ENCODE measurements at places on chromosomes 1 and 21. TPM values are rescaled to one million over a fixed set of nuclear protein-coding genes. Genes with fewer than 3 reads are reported as not detected.

GRCh38 chr21:43879348-43880110 lies 14.5 kb downstream of the AGPAT3 start:
- no peak overlapping the region for H3K4me3 ChIP-seq
- H3K4me1 ChIP-seq: peaks cover 60% of the 10 kb centered on the region
- no peaks in the 10 kb centered on the region for H3K27me3 ChIP-seq
- H3K27ac ChIP-seq: peak overlapping the region; percentile 45

DNA sequence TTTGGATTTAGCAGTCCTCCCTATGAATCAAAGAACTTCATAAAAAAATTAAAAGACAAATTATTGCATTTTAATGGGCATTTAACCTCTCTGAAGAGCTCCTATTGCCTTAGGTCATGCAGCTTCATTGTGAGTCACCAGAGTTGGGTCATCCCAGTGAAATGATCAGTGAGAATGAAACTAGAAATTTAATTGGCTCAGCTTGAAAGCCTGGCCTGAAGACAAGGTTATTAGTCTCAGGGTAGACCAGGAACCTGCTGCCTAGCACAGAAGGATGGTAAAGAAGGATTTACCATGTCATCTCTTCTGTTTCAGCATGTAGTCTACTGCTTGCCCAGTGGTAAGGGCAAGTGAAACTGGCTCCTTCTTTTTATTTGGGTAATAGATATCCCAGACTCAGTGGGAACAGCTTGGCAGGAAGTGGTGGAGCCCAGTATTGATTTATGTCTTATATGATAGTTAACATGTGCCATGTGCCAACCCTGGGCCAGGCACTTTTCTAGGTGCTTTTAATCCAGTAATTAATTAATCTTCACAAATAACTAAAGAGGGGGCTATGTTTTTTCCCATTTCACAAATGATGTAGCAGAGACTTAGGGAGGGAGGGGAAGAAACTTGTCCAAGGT lies 23.6 kb downstream of the LAMC2 start:
- no peaks in the 10 kb centered on the region for H3K36me3 ChIP-seq
- H3K4me1 ChIP-seq: peaks cover 4% of the 10 kb centered on the region
- H3K27ac ChIP-seq: no peak overlapping the region

DNA sequence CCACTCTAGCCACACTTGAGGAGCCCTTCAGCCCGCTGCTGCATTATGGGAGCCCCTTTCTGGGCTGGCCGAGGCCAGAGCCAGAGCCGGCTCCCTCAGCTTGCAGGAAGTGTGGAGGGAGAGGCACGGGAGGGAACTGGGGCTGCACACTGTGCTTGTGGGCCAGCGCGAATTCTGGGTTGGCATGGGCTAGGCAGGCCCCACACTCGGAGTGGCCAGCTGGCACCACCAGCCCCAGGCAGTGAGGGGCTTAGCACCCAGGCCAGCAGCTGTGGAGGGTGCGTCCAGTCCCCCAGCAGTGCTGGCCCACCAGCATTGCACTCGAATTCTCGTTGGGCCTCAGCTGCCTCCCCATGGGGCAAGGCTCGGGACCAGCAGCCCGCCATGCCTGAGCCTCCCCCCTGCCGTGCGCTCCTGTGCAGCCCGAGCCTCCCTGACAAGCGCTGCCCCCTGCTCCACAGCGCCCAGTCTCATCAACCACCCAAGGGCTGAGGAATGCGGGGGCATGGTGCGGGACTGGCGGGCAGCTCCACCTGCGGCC lies 785.9 kb upstream of the TPTE start:
- no peak overlapping the region for H3K27ac ChIP-seq
- no peaks in the 10 kb centered on the region for H3K4me1 ChIP-seq
- no peaks in the 10 kb centered on the region for H3K36me3 ChIP-seq
- H3K27me3 ChIP-seq: no peaks in the 10 kb centered on the region

DNA sequence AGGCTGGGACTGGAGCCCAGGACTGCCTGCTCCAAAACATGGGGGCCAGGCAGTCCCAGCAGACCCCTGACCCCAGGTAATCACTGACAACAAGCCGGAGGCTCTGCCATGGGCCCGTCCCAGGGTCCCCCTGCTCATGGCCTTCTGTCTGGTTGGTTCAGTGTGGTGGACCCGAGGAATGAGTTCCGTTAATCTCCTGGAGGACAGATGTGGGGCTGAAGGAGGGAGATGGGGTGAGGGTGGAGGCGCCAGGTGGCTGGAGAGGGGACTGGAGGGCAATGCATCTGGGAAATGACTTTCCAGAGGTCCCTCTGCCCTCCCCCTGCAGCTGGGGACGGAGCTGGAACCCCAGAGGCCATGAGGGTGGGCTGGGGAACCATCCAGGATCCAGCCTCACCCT lies 103.2 kb downstream of the EBNA1BP2 start:
- no peak for DNase-seq
- no peaks in the 10 kb centered on the region for H3K27me3 ChIP-seq
- H3K36me3 ChIP-seq: no peaks in the 10 kb centered on the region
- H3K4me3 ChIP-seq: no peak overlapping the region

DNA sequence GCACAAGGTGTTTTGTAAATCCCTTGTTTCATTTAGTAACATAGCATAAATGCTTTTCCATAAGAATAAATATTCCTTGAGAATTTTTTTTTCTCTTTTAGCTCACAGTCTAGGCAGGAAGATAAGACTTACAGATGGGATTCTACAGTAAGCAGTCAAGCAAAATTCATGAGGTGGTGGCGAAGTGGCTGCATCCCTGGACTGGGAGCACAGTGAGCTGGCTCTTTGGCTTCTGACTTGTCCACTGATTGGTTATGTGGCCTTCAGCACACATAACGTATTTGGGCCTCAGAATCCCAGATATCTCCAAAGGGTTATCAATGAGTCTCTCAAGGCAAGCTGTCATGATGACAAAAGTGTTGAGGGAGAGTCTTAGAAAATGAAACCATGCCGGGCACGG lies 99.8 kb downstream of the EBNA1BP2 start:
- no peak overlapping the region for H3K4me3 ChIP-seq
- H3K36me3 ChIP-seq: no peaks in the 10 kb centered on the region
- no peak overlapping the region for H3K27ac ChIP-seq
- no peak for DNase-seq

The OR6N1 gene
- not detected for total RNA-seq

All from HCT116 (cell line).